MCF 10A (cell line): ENCODE measurements at places on chromosomes 5 and 9.

DNA sequence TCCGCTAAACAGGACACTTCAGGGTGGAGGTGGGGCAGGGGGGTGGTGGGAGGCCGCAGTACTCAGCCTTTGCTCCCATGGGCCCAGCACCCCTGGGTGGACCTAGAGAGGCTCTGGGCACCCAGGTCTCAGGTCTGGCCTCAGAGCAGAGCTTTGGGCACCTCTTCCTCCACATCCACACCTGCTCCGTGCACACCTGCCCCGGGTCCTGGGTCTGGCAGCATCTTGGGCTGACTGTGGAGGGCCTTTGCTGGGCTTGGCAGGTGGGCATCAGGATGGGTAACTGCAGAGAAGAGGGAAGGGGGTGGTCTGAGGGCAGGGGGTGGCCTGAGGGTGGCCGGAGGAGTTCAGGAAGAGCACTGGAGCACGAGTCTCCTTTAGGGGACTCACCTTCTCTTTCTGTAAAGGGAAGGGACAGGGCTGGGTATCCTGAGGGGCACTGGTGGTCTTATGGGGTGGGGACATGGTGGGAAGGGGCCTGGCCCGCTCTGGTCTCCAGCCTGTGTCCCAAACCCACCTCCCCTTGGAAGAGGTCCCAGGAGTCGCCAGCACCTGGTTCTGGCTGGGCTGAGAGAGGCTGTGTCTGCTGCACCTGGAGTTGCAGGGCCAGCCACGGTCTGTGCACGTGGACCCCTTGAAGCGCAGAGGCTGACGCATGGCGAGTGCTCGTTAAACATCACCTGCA, 106.7 kb upstream of the IER5L start:
- no peak for DNase-seq

DNA sequence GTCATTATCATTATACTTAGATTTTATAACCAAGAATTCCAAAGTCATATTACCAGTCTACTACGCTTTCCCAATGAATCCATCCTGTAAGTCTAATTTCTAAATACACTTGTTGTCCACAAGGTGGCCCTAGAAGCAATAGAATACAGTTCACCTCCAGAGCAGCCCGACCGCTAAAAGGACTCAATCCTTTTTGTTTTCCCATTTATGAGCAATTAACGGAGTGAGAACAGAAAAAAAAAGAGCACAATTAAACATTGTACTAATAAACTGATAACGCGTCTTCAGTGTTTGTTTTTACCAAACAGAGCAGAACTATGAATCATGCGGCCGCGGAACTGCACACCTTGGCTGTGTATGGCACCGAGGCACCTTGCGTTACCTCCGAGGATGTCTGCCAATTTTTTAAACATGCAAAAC, 160.7 kb upstream of the DAPK1 start:
- DNase-seq = peak; percentile 83

DNA sequence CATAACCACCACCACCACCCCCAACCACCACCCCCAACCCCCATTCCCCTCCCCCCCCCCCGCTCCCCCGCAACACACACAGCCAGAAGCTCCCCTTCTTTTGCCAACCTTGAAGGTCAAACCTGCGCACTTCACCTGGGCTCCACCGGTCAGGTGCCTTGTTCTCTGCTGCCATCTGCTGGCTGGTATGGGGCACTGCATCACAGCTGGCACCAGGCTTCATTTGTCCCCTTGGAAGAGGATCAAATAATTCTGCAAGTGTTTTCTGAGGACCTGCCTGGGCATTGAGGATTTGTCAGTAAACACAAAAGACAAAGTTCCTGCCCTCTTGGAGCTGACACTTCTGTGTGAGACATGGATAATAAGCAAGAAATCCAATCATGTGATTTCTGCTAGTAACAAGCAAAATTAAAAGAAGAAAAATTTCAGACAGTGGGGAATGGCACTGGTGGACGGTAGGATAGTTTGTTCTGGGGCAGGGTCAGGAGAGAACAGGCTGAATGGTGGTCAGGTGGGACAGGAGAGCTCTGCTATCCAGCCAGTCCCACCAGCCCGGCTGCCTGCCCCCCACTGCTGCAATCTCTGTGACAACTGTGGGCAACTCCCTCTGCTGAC, 55.6 kb upstream of the LMX1B start:
- DNase-seq = peak; percentile 74

DNA sequence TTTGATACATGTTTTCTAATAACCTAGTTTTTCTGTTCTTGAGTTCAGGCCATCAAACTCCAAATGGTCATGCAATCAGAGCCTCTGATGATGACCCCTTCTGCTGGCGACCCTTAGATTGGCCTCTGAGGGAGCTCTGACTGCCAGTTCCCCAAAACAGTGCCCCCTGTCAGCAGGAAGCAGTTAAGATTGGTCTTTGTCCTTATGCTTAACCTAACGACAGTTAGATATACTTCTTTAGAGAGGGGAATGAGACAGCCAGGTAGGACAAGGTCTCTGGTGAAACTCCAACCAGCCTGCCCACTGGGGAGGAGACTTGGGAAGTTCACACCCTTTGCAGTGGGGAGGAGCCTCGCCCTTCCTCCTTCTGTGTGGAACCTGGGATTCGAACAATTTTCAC, 390.4 kb upstream of the KIF2A start:
- DNase-seq = no peak

- no peak for DNase-seq
Measured at GRCh38 chr9:135588371-135588770, 26.8 kb downstream of the PAEP start.

DNA sequence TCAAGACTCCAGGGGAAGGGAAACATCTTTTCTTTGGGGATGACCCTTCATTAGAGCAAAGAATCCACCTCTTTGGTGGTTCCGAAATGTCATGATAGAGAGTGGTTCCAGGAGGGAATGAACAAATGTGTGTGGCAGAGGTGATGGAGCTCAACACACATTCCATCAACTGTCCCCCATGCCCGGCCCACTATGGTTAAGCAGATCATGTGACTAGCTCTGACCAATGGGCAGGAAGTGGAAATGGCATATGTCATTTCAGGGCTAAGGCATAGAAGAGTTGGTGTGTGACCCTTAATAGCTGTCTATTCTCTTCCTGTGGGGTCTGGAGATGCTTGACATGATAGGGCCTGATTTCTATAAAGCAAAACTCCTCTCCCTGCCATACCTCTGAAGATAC, 194.6 kb downstream of the GAS1 start:
- no peak for DNase-seq

DNA sequence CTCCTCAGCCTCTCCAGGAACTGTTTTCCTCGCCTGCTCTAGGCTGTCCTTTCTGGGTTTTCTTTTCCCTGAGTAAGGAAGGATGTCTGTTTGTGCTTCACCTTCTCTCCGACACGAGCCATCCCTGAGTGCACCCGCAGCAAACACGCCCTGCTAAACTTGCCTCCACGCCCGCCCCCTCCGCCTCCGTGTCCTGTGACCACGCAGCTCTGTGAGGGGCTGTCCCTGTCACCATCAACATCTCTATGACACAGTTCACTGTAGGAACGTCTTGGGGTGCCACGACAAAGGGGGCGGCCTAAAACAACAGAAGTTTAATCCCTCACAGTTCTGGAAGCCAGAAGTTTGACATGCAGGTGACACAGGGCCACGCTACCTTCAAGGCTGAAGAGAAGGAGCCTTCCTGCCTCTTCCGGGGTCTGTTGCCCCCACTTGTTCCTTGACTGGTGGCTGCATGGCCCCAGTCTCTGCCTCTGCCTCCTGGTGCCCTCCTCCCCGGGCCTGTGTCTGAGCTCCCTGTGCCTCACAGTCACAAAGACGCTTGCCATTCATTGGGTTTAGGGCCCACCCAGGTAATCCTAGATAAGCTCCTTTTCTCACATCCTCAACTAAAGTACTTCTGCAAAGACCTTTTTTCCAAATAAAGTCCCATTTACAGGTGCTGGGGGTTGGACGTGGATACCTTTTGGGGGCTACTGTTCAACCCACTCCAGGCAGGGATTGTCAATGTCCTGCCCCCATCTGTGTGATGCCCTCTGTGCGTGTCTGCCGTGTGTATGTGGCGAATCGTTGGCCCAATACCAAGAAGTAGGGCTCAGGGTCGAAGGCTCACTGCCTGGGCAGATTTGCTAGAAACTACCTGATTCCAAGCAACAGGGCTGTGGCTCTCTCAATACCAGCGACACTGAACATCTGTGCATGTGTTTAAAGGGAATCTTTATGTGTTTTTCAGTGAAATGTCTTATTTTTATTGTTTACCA, 39.7 kb downstream of the IRX2 start:
- DNase-seq = no peak

- no peak for DNase-seq
Measured at GRCh38 chr9:85941966-85942912, 1.3 kb downstream of the NAA35 start.

- no peak for DNase-seq
Measured at GRCh38 chr9:13022756-13023155, 247.9 kb downstream of the LURAP1L start.

- no peak for DNase-seq
Measured at GRCh38 chr9:23324511-23324910, 501.5 kb downstream of the ELAVL2 start.

- DNase-seq = no peak
Measured at GRCh38 chr5:169728-170094, 21.6 kb upstream of the LRRC14B start.

- DNase-seq = no peak
Measured at GRCh38 chr9:94101162-94101853, 17.0 kb downstream of the PTPDC1 start.

- DNase-seq = no peak
Measured at GRCh38 chr5:34005211-34005610, 2.6 kb downstream of the AMACR start.

- DNase-seq = no peak
Measured at GRCh38 chr5:38321978-38322377, 63.6 kb downstream of the EGFLAM start.

DNA sequence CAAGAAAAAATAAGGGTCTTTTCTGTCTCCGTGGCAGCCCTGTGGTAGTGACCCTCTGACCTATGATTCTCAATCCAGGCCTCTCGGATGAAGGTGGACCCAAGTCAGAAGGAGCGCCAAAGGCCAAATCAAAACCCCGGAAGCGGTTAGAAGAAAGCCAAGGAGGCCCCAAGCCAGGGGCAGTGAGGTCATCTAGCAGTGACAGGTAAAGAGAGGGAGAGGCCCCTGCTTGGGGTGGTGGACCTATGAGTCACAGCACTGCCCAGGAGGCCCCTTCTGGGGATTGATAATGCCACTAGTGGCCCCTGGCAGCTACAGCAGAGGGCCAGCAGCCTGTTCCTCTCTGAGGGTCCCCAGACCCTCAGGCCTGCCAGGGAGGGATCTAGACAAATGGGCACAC, 6.4 kb upstream of the SLC2A8 start:
- DNase-seq = no peak

DNA sequence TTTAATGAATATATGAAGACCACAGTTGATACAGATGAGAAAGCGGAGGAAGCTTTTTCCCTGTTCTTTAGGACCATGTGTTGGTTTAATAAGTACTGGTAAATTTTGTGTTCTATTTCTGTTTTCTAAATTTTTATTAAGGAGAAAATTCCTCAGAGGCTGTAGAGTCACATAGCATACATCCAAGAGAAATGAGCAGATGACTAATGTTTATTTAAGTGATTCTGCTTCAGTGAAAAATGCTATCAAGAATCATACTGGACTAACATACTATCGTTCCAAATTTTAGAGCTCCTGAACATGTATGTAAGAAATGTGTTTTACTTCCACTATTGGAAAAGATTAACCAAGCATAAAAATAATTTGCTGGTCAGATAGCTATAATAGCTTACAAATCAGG, 115.0 kb downstream of the KIAA1958 start:
- DNase-seq = no peak

GRCh38 chr5:111394586-111394985, 117.7 kb downstream of the STARD4 start:
- DNase-seq = peak; percentile 61

DNA sequence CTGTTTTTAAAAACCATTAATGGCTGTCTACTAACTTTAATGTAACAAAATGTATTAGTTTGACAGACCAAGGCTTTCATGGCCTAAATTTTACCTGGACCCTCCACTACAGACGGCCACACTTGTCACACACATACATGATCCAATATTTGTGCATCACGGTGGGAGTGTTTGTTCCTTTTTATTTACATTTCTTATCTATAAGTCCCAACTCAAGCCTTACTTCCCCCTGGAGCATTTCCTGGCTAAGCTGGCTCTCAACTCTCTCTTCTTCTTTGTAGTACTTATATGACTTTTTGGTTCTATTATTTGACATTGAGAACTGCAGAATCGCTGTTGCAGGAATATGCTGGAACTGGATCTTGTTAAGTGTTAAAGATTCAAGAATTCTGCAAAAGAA, 534.4 kb downstream of the RAB3C start:
- no peak for DNase-seq

- no peak for DNase-seq
Measured at GRCh38 chr9:95497772-95498171, 19.0 kb downstream of the PTCH1 start.

DNA sequence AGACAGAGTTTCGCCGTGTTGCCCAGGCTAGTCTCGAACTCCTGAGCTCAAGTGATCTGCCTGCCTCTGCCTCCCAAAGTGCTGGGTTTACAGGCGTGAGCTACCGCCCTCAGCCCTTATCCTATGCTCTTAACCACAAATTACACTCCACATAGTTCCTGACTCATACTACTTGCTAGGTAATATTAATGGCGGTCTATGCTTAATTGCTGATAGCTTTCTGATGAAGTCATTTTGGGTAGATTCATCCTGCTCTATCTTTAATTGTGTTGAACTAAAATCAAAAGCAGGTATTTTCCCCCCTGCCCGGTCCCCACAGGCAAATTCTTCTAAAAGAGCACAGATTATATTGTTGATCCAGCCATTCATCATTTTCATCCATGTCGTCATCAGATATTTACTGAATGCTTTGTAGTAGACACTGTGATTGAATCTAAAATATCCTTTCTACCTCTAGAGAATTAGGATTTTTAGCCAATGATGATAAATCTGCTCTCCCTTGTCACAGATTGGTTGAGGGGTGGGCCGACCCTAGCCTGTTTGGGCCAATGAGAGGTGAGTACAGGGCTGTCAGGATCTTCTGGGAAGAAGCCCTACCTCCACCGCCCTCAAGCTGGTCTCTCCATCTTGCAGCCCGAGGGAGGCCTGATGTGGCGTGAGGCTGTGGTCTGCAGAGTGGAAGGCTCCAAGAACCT, 144.8 kb downstream of the NR3C1 start:
- no peak for DNase-seq
